ENCODE measurements at places on chromosomes 2 and 18.

DNA sequence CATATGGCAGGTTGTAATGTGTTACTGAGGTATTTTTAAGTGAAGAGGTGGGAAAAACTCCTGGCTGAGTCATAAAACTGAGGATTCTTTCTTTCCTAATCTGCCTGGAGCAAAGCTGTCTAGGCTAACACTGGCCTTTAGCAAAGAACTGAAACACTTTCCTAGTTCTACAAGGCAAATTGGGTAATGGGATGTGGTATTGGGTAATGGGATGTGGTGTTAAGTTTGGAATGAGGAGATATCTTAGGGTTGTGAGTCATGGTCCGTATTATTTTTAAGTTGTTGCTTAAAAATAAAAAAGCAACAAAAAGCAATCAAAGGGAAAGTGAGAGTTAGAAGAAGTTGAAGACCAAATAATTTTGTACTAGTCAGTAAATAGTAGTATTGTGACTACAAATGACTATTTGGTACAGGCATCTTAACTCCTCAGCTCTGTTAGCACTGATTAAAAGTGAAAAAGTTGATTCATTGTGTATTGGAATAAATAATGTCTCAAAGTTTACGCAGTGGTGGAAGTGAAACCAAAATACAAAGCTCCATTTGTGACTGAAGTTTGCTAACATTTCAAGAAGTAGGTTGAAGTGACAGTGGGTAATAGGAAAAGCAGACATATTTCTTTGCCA, 216.8 kb downstream of the CAMKMT start:
- no peak for DNase-seq

DNA sequence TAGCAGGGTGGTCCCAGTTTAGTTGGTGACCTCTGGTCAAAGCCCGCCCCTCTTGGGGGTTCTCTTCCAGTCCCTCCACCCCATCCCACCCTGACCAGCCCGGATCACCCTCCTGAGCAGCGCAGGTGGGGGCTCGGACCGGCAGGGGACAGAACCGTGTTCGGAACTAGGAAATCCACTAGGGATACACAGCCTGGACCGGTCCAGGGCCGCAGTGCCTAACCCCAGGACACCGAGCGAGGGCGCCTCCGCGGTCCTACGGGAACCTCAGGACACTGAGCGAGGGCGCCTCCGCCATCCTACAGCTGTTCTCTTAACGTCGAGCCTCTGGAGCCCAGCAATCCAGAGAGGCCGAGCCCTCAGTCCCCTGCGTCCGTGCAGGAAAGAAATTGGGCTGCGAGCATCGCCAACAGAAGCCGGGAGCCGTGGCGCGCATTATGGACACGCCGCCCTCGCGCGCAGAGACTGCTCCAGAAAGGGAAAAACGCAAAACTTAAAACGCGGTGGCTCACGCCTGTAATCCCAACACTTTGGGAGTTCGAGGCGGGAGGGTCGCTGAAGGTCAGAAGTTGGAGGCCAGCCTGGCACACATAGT, 8.5 kb downstream of the RAX start:
- no peak for DNase-seq

GRCh38 chr2:218446547-218446946, 27.6 kb downstream of the VIL1 start:
- no peak for DNase-seq

GRCh38 chr2:187693923-187694322, 139.7 kb upstream of the TFPI start:
- no peak for DNase-seq

- no peak for DNase-seq
Observed at GRCh38 chr2:232458661-232459418, 2.9 kb downstream of the ALPI start.

- no peak for DNase-seq
Observed at GRCh38 chr18:1784113-1784512, 787.2 kb downstream of the METTL4 start.
